Aorta (tissue), 5 donors: ENCODE measurements at places on chromosomes 7 and 10. TPM values are rescaled to one million over a fixed set of nuclear protein-coding genes. Genes with fewer than 3 reads are reported as not detected.

DNA sequence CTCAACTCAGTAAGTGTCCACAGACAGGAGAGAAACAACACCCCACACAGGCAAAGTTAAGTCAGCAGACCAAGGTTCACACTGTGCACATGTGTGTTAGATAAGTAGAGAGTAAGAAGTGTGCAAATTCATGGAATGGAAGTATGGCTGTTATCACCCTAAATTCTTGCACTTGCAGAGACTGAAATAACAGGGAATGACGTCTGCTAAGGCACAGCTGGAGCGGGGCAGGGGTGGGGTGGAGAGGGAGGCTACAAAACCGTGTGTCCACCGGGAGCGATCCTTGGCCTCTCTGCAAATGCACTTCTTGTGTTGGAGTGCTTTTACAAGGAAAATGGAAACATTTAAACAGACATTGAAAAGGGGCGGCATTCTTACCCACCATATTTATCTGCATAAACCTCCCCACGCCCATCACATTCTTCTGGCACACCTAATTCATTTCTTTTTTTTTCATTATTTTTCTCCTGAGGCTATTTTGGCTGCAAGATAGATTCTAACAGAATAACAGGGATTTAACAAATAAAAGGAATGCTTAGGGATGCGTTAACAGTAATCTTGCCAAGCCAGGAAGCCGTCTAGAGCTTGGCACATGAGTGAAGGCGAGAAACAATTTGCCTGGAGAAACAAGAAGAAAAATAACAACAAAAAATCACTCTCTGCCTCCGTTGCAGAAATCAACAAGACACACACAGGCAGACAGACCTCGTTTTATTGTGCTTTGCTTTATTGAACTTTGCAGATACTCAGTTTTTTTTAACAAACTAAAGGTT is 30.1 kb downstream of the TNS3 start:
- DNase-seq: no peak

DNA sequence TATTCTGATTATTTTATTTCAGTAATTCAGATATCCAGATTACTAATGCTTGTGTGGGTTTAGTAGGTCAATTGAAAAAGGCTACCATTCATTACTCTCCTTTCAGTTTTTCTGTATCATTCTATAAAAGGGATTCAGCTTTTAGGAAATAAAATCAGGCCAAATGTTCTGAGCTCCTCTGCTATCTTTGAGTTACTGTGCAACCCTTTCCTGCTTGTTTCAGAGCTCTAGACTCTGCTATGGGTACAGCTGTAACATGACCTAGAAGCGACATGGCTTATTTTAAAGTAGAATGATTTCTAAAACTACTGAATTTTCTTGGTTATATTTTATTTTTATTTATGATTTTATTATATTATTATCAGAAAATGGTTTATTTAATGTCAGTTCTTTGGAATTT is 142.8 kb downstream of the LYZL1 start:
- DNase-seq: no peak

GRCh38 chr7:139321071-139321745 is 19.9 kb upstream of the FMC1 start:
- DNase-seq: no peak

- peak; percentile 72 for DNase-seq
Measured at GRCh38 chr7:149862156-149862555, 11.6 kb upstream of the ATP6V0E2 start.

DNA sequence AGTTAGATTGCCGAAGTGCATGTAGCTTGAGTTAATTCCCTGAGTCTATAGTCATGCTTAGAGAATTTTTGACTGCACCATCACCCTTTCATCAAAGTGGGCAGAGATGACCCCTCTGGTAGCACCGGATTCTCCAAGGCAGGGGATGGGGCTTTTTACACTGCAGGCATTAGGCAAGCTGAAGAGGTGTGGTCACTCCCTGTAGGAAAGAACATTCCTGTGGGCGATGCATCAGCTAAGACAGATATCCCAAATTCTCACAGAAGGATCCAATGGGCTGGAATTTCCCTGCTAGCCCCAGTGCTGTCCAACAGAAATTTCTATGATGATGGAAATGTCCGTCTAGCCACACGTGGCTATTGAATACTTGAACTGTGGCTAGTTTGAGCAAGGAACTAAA is 118.2 kb downstream of the ADAM12 start:
- no peak for DNase-seq

DNA sequence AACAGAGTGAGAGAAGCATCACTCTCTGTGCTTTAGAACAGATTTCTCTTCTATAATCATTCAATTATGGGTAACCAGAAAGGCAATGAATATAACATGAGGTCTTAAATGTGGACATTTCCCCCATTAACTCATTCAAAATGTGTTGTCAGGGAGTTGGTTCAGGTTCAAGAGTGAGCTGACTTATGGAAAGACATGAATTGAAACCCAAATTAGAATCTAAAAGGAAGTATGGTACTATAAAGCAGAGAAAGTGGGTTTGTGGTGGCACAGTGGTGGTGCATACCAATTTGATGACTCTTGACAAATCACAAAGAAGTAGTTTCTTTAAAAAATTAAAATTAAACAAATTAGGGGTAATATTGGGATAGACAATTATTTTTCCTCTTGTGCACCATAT is 114.6 kb upstream of the MEOX2 start:
- DNase-seq: no peak

DNA sequence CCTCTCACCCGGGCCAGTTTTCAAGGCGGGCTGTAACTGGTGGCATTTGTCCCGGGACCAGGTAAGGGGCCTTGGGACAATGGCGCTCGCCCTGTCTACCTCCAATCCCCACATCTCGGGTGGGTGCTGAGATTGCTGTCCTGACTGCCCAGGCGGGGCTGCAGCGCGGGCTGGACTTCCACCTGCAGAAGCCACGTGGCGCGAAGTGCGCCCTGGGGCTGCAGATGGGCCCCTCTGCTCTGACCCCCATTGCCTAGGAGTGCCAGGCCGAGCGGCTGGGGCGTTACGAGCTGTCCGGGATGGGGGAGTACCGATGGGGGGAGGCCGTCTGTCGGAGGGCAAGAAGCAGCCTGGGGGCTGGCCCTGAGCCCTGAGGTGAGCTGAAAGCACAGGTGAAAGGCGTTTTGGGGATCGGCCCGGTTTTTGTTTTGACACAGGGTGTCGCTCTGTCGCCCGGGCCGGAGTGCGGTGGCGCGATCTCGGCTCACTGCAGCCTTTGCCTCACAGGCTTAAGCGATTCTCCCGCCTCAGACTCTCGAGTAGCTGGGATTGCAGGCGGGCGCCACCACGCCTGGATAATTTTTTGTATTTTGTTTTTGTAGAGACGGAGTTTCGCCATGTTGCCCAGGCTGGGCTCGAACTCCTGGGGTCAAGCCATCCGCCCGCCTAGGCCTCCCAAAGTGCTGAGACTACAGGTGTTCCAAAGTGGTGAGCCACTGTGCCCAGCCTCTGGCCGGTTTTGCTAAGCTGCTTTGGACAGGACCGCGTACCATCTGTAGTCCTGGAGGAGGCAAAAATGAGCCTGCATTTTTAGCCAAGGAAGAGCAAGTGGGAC is at the start of gene SFXN2:
Gene SFXN2 (plus strand): TSS at position 16 of the 835 bp plus-strand sequence. CDS start 12,001 bp downstream, outside the sequence.
- DNase-seq: no peak

DNA sequence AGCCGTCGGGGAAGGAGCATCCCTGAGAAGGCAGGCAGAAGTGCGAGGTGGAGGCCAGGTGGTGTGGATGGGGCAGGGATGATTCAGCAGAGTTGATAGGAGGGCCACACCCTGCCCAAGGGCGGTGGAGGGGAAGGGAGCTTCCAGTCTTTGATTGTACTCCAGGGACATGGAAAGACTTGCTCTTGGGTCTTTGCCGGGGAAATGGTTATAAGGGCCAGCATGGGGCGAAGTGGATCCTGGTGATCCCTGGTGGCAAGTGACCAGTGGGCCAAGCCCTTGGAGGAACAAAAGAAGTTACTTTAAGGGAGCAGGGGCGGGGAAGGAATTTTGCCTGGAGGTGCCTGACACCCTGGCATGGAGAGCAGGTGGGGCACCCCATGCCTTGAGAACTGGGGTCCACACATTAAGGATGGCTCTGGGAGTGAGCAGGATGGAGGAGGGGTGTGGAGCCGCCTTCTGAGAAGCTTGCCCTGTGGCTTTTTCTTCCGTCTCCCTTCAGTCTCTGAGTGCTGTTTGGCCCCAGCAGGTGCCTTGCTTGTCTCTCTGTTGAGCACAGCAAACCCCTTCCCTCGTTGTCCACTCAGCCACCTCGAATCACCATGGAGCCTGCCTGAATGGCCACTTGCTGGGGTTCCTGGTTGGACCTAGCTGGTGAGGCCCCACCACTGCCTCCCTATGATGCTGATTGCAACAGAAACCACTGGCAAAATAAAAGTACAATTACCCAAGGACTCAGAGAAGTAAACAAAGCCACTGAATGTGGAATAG is 83.9 kb downstream of the RAMP3 start:
- peak; percentile 30 for DNase-seq

- no peak for DNase-seq
Measured at GRCh38 chr7:17530741-17531421, 232.4 kb downstream of the AHR start.

- no peak for DNase-seq
Measured at GRCh38 chr10:11521860-11522259, 89.6 kb downstream of the USP6NL start.

The CYP2C18 gene
- not detected for total RNA-seq

The CNOT4 gene
- total RNA-seq: 35.9 TPM
